ENCODE measurements at places on chromosomes 2 and 18.

DNA sequence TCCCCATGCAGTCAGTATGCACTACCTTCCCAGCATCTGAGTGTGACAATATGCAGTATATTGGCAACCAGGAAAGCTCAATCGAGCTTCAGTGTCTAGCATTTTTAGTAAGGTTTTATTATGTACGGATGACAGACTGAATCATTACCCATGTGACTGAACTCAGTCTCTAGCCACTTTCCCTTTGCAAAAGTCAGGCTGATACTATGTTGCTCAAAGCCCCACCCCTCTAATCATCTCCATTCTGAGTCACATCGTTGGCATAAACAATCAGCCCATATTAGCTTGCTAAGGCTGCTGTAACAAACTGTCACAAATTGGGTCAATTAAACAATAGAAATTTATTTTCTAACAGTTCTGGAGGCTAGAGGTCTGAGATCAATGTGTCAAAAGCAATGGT lies 25.8 kb upstream of the SRD5A2 start:
- no peak for DNase-seq

DNA sequence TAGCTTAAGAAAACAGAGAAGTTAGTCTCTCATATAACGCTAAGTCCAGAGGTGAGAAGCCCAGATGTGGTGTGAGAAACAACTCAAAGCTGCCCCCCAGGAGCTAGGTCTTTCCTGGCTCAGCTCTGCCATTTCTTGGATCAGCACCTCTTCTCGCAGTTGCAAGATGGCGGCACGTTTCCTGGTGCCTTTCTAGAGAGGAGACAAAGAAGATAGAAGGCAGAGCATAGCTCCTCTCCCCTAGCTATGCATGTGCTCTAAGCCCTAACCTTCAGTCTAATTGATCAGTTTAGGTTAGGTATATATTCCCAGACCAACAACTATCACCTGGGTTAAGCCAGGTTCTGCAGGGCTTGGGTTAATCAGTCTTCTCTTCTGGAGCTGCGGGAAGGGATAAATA lies 119.5 kb upstream of the RAB12 start:
- no peak for DNase-seq

DNA sequence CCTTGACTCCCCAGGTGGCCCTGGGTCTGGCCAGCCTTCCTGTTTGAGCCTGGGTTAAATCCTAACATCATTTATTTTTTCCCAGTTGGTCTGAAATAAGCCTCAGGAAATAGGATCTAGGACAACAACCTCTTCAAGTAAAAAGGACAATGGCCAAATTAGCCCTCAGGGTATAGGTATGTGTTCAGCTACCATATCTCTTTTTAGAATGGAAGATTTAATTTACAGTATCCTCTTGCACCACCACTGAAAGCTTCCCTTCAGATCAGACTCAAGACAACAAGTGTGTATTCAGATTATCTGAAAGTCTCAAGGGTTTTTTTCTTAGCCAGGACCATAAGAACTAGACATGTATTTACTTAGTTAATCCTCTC lies 61.6 kb upstream of the CXCR4 start:
- DNase-seq: no peak

DNA sequence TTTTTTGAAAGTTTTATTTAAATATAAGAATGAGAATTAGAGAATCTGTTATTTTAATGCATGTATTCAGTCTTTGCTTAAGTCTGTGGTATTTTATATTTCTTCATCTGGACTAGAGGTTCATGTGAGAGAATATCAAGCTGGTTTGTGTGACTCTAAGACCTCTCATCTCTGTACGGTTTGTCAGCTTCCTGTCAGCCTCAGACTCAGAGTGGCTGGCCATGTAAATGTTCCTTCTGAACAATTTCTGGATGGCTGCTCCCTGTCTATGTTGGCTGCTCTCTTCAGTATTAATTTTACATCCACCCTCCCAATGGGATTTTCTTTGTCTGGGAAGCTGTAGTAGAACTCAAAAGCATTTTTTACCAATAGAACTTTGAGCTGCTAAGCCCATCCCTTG lies 225.3 kb upstream of the THUMPD2 start:
- DNase-seq: no peak

- no peak for DNase-seq
These were observed 38.7 kb downstream of the PHLPP1 start for GRCh38 chr18:62754026-62754425.

DNA sequence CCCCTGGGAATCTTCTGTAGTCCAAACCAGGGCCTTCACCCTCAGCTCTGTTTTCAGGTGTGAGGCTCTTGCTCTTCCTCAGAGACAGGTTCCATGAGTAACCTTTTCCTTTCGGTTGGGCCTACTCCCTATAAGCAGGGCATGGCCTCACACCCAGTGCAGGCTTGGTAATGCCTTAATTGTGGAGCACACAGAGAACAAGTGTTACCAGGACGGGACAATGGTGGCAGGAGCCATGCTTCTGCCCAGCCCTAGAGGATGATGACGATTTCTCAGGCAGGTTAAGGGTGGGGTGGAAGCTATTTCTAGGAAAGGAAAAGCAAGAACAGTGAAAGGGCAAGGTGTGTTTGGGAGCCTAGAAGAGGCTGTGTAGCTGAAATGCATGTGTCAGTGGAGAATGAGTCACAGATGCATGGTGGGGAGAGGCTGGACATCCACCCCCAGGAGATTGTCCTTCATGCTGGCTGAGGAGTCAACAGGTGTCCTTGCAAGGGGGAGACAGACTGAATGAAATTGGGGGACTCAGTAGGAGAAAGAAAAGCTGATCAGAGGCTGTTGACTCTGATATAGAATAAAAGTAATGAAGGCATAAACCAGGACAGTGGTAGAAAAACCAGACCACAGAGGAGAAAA lies 22.0 kb upstream of the SERPINB12 start:
- DNase-seq: no peak

DNA sequence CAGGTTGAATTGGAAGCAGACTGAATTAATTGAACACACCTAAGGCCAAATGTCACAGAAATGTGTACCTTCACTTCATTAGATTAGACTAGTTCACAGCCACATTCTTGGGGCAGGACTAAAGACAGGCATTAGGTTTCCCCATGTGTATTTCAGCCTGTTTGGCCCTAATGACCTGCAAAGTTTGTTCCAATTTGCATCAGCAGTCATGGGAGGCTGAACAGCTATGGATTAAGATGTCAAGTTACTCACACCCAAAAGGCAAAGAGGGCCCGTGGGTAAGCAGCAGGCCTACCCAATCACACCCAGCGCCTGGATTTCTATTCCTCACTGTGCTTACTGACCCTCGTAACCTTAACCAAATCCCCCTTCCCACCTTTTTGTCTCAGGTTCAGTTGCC lies 99.6 kb upstream of the RIOK3 start:
- DNase-seq: no peak

- DNase-seq: no peak
These were observed 344.2 kb downstream of the ERBB4 start for GRCh38 chr2:212194396-212194795.

GRCh38 chr2:138962686-138963085 lies 182.5 kb upstream of the NXPH2 start:
- DNase-seq: no peak

- no peak for DNase-seq
These were observed 69.5 kb upstream of the CHRNA1 start for GRCh38 chr2:174833737-174834136.

GRCh38 chr2:13558368-13558767 lies 841.6 kb downstream of the TRIB2 start:
- no peak for DNase-seq

DNA sequence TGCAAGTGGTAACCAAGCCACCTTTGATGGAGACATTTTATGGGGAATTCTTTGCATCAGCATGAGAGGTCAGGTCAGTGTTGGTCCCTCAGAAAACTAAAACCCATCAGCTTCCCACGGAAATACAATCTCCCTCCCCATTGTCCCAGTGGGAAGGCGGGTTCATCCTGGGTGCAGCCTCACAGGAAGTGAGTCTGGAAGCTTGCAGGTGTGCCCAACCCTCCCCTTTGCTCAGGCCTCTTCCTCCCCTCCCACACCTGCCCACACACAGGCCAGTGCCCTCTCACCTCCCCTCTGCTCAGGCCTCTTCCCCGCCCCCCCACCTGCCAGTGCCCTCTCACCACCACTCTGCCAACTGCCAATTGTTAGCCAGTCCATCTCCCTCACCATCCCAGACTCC lies 166.8 kb upstream of the RAB6C start:
- no peak for DNase-seq

- no peak for DNase-seq
These were observed 147.8 kb upstream of the TWIST2 start for GRCh38 chr2:238700117-238700457.

DNA sequence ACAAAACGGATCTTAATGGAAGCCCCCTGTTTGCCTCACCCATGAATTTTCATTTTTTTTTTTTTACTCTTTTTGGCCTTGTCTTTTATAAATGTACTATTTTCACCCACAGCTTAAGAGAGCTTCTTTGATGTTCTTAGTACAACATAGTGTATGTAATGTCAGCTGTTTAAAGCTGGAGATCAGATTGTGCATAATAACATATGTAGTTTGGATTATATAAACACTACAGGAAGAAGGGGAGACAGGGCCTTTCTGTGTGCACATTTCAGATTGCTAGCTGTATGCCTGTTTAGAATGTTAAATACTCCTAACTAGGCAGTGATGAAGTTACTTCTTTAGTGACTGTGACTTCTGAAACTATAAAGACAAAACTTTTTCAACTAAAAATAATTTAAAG lies 2.1 kb upstream of the TANC1 start:
- no peak for DNase-seq

DNA sequence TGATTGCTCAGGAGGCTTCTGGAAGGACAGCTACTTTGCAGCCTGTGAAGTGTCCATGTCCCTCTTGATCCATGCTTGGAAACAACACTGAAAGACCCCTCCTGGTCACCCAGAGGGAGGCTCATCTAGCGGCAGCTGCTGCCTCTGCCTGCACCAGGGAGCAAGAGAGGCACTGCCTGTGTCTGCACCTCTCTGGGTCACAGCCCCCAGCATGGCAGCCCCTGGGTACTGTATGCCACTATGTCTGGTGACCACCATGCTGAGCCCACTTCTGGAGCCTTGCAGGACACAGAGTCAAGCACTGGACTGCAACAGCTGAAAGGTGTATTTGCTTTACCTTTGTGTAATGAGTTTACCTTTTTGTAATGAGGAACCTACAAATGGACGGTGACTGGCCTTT lies 186.3 kb upstream of the MYT1L start:
- no peak for DNase-seq

GRCh38 chr2:45288532-45289417 lies 279.5 kb upstream of the SIX2 start:
- no peak for DNase-seq

DNA sequence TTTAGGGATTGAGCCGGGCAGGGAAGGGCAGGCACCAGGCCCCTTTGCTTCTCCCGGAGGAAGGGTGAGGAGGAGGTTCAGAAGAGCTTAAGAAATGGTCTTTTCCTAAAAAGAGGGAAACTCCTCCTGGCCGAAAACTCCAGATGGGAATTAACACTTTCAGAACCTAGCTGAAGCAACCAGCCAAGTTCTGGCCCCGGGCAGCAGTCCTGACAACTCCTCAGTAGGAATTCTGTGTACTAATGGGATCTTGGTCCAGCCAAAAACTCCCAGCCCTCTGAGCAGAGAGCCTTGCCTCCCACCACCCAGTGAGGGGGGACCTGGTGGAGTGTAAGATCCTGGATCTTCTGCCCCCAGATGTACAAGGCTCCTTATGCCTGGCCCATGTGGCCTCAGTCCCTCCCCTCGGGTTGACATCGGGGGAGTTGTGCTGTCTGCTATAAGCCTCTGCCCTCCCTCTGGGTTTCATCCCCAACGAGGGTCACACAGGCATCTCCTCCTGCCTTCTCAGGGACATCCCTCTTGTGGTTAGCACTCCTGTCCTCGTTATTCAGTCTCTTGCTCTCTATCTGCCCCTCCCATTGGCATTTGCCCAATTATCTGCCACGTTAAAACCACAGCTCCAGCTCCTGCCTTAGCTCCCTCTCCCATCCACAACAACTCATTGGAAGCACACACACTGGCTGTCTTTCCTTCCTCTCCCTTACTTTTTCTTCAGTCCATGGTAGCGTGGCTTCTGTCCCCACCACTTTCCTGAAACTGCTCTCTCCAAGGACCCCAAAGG lies 184.6 kb downstream of the CYP26B1 start:
- DNase-seq: no peak

DNA sequence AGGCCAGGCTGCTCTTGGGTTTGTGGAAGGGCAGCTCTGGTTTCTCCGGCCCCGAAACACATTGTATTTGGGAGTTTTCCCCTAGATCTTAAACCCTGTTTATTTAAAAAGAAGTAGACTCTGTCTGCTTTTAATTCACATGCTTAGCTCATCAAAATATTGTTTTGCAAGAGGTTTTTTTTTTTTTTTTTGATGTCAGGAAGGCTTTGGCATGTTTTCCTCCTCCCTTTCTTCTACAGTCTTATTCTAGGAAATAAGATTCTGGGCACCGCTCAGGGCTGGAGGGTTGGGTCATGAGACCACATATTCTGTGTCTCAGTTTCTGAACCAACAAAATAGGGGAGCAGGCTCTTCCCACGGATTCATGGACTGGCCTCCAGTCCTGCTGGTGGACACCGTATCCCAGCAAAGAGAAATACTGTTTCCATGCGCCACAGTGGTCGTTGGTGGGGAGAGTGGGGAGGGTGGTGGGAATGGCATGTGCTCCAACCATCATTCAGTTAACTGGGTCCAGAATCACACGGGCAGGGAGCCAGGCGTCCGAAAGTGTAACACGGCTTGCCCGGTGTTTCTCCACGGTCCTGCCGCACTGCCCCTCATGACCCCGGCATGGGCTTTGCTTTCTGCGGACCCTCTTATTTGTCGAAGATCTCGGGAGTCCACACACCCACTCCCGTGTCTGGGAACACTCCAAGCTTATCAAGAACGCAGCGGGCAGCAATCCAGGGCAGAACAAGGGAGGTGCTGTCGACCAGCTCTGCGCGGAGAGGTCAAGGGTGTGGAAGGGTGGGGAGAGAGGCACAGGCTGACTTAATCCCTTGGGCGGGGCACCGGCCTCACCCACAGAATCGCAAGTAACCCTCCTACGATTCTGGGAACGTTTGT lies 176.7 kb downstream of the GLI2 start:
- no peak for DNase-seq

DNA sequence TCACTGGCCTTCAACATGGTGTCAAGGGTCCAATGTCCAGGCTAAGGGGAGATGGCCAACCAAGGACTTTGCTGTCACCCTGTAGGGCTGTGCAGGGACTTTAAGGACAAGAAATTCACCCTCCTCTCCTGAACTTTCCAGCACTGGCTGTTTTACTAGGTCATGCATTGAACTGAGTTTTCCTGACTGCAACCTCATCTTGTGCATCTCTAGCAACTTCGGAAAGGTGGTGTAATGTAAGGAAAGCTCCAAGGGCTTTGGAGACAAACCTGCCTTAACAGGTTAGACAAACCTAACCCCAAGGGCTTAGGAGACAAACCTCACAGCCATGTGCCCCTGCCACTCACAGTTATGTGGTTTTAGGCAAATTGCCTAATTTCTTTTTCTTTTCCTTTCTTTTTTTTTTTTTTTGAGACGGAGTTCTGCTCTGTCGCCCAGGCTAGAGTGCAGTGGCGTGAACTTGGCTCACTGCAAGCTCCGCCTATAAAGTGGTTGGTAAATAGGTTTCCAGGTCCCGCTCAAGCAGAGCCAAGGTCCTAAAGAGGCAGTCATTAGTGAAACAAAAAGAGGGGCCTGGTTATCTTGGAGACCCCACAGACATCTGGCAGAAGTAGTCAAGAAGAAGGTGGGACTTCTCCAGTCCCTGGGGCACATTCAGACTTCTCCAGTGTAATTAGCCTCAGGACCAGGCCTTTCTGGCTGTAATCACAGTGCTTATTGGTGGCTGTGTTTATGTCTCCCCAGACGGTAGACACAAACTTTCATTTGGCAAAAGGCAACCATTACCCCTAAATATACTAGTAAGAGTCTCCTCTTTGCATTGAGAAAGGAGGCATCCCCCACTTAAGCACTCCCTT lies 37.6 kb upstream of the PMAIP1 start:
- no peak for DNase-seq
